ENCODE measurements at places on chromosomes 16 and 17. TPM values are rescaled to one million over a fixed set of nuclear protein-coding genes. Genes with fewer than 3 reads are reported as not detected.
A peak's percentile ranks its signal among the peaks of the same experiment; 100 is the strongest.

DNA sequence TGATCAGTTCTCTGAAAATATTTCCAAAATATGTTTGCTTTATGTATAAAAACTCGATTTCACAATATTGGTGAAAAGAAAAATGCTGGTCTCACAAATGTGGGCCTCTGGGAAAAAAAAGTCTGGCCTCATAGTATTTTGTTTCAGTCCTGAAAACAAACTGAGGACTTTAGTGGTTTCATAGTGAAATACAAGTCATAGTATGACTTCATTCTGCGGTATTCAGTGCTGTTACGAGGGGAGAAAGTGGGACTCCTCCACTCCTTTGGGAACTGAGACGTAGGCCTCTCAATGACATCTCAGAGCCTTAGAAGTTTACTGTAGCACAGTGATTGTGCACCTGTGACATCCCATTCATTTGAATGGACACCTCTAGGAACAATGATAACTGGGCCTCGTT lies 56.0 kb downstream of the CYB561 start:
- no peak for DNase-seq

- no peak for DNase-seq
Measured at GRCh38 chr16:8062677-8063076, 527.6 kb downstream of the TMEM114 start.

DNA sequence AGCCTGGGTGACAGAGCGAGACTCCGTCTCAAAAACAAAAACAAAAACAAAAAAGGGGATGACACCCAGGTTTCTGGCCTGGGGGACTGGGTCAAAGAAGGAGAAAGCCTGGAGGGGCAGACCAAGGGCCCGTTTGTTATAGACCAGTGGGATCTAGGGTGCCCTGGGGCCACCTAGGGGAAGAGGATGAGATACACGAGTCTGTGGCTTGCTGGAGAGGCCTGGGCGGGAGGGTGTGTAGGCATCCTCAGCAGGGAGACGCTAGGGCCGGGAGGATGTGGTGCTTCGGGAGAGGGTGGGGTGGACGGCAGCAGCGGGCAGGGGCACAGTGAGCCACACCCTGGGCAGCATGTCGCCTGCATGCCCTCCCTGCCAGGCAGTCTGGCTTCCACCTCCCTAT lies 17.1 kb upstream of the CRK start:
- DNase-seq, result peak; percentile 58

GRCh38 chr16:54347961-54348360 lies 61.4 kb upstream of the IRX3 start:
- no peak for DNase-seq

- DNase-seq, result no peak
Measured at GRCh38 chr17:1591474-1592090, 29.0 kb upstream of the PITPNA start.

DNA sequence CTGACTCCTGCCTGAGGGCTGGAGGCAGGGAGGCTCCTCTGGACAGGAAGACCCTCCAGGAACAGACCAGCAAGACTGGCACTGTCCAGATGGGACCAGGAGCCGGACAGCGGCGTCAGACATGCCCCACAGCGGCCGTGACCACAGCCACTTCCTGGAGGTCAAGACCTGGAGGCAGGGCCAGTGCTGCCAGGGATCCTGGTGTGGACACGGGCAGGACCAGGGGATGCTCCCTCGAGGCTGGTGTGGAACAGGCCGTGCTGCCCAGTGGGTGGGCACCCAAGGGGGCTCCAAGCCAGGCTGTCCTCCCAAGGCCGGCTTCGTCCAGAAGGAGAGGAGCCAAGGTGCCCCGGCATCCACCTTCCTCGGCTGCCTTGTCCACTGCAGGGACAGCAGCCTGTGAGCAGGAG lies 4.5 kb upstream of the CCDC57 start:
- DNase-seq, result no peak

The SDR42E2 gene
- total RNA-seq, result 0.28 TPM

- DNase-seq, result no peak
Measured at GRCh38 chr17:50668838-50669581, 34.3 kb downstream of the ABCC3 start.

GRCh38 chr16:21100447-21100846 lies 50.2 kb downstream of the DNAH3 start:
- DNase-seq, result no peak

All from OCI-LY7 (cell line).